ENCODE measurements at places on chromosomes 16 and 17. TPM values are rescaled to one million over a fixed set of nuclear protein-coding genes. Genes with fewer than 3 reads are reported as not detected.

DNA sequence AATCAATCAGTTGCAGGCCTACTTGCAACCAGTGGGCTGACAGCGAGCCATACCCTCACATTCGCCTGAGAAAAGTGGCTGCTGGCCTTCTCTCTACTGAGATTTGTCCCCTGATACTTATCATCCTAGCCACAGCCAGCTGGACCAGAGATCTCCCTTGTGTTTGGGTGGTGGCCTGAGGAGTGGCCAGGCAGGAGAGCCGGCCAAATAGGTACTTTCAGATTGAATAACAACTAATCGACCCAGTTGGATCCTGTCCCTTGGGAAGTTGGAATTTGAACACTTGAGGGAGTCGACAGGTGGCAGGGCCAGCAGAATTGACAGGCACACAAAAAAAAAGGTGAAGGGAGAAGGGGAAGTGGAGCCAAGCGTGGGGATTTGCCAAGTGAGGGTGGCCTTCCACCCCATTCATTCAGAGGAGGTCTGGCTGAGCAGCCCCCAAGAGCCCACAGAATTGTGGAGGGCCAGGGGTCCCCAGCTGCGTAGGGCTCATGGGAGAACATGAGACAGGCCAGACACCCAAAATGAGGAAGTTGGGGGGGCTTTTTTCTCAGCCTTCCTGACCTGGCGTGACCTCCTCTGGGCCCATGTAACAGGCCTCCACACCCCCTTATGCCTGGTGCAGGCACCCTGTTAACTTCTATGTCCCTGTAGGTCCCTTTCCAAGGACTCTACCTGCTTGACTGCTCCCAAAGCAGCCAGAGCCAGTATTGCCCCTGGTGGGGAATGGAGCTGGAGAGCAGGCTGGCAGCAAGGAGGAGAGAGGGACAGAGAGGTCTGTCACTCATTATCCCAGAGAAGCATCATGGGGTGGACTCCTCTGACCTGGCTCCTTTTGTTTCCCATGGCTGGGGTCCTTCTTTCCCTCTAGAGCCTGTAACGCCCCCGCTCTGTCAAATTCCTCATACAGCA lies 2.9 kb upstream of the RANGRF start:
- H3K4me3 ChIP-seq: no peak overlapping the region
- no peaks in the 10 kb centered on the region for H3K27me3 ChIP-seq
- H3K4me1 ChIP-seq: no peaks in the 10 kb centered on the region
- H3K36me3 ChIP-seq: no peaks in the 10 kb centered on the region
- H3K27ac ChIP-seq: no peak overlapping the region

DNA sequence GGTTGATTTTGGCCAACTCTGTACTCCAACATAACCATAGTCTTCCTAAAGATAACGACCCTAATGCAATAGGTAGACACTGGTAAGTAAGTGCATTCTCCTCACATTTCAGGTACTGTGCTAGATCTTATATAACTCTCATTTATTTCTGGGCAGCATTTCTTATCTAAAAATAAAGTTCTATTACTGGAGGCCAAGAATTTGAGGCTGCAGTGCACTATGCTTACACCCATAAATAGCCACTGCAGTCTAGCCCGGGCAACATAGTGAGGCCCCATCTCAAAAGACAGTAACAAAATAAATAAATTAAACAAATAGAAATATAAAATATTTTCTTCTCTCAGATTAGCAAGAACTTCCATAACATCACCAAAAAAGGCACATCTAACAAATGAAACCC lies 12.7 kb downstream of the CLEC3A start:
- no peaks in the 10 kb centered on the region for H3K4me1 ChIP-seq
- no peak overlapping the region for H3K4me3 ChIP-seq
- H3K36me3 ChIP-seq: no peaks in the 10 kb centered on the region
- no peak for DNase-seq
- H3K27me3 ChIP-seq: no peaks in the 10 kb centered on the region

- no peaks in the 10 kb centered on the region for H3K4me1 ChIP-seq
- H3K36me3 ChIP-seq: no peaks in the 10 kb centered on the region
- H3K27ac ChIP-seq: no peak overlapping the region
- no peaks in the 10 kb centered on the region for H3K27me3 ChIP-seq
These were observed 126.2 kb downstream of the MRM1 start for GRCh38 chr17:36727577-36727976.

DNA sequence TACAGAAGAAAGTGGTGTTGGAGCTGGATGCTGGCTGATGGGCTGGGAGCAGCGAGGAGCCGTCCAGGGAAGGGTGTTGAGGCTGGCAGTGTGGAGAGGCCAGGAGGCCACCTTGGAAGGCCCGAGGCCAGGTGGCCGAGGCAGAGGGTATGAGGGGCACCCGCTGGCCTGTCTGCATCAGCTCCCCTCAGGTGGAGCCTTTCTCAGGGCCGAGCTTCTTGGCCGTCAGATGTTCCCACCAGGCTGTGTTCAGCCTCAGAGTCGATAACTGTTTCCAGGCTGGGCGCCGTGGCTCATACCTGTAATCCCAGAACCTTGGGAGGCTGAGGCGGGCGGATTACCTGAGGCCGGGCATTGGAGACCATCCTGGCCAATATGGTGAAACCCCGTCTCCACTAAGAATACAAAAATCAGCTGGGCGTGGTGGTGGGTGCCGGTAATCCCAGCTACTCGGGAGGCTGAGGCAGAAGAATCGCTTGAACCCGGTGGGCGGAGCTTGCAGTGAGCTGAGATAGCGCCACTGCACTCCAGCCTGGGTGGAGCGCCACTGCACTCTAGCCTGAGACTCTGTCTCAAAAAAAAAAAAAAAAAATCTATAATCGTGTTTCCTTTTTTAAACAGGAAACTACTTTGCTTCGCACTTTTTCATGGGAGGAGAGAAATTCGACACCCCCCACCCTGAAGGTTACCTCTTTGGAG lies 25.3 kb downstream of the MGRN1 start:
- H3K27me3 ChIP-seq: no peaks in the 10 kb centered on the region
- no peak overlapping the region for H3K4me3 ChIP-seq
- H3K36me3 ChIP-seq: peaks cover 15% of the 10 kb centered on the region
- H3K4me1 ChIP-seq: peaks cover 5% of the 10 kb centered on the region
- DNase-seq: no peak

DNA sequence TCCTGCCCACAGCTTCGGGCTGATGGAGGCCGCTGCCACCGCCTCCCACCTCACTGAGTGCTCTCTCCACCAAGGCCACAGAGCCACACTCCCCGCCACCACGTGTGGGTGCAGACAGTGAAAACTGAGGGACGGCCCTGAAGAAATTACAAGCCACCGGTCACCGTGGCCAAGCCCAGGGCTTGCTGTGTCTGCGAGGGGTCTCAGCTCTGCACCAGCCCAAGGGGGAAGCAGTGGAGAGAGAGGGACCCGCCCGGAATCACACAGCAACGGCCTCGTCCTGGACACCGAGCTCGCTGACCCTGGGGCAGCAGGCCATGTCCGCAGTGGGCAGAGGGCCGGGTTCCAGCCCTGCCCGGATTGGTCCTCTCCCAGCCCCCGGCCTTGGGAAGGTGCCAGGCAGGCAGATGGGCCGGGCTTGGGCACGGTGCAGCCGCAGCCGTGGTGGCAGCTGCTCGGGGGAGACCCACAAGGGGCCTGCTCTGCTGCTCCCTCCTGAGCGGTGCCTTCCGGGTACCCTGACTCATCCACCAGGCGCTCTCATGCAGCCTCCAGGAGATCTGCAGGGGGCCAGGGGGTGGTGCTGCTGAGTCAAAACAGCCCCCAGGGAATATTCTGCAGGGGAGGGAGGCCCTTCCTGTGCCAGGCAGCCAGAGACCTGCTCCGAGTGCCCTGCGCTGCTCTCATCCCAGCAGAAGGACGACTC lies 52.0 kb downstream of the CBFA2T3 start:
- H3K36me3 ChIP-seq: no peaks in the 10 kb centered on the region
- no peak overlapping the region for H3K27ac ChIP-seq
- H3K4me3 ChIP-seq: no peak overlapping the region
- no peaks in the 10 kb centered on the region for H3K27me3 ChIP-seq

- H3K36me3 ChIP-seq: no peaks in the 10 kb centered on the region
- H3K27ac ChIP-seq: no peak overlapping the region
- DNase-seq: peak; percentile 39
- no peaks in the 10 kb centered on the region for H3K27me3 ChIP-seq
- no peak overlapping the region for H3K4me3 ChIP-seq
These were observed 983.9 kb upstream of the EEF2KMT start for GRCh38 chr16:6081320-6081976.

DNA sequence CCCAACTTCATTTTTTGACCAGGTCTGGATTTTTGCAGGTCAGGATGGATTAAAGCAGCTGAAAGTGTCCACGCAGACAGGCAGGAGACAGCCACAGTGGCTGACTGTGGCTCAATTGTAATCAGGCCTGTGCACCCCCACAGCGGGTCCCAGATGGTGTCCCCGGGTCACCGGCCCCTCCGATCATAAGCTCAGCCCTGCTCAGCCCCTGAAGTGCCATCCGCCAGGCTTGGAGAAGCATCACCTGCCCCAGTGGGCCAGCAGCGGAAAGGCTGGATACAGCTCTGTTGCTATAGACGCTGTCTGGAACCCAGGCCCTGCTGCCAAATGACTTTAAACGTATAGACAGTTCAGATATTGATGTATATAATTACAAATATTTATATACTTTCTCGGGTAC lies 60.6 kb downstream of the RPH3AL start:
- no peak for DNase-seq
- no peaks in the 10 kb centered on the region for H3K27me3 ChIP-seq
- H3K36me3 ChIP-seq: peaks cover 3% of the 10 kb centered on the region
- H3K4me1 ChIP-seq: no peaks in the 10 kb centered on the region
- H3K4me3 ChIP-seq: no peak overlapping the region
- no peak overlapping the region for H3K27ac ChIP-seq

GRCh38 chr17:11901931-11902330 lies 95.3 kb downstream of the ZNF18 start:
- no peak overlapping the region for H3K4me3 ChIP-seq
- no peaks in the 10 kb centered on the region for H3K36me3 ChIP-seq
- H3K4me1 ChIP-seq: no peaks in the 10 kb centered on the region
- H3K27ac ChIP-seq: no peak overlapping the region
- no peak for DNase-seq

DNA sequence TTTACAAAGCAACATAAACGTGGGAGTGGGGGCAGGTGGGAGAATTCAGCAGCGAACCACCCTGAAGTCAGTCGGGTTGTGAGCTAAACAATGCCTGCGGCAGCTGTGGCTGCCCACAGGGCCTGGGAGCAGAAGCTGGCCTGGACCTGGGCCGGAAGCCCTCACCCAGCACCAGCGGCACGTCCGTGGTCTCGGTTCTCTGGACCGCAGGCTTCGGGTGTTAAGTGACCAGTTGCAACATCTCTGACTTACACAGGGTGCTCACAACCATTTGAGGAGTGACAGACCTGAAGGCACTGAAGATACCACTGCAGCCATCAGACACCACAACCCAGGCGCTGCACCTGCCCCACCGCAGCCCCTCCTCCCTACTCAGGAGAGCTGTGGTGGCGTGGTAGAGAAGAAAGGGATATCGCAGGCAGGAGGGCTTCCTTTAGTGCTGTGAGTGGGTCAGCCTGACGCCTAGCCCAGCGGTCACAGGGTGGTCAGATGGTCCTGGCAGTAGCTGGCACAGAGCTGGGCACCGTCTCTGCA lies 33.8 kb downstream of the CBFA2T3 start:
- H3K27ac ChIP-seq: no peak overlapping the region
- DNase-seq: no peak
- no peaks in the 10 kb centered on the region for H3K36me3 ChIP-seq
- no peak overlapping the region for H3K4me3 ChIP-seq
- no peaks in the 10 kb centered on the region for H3K4me1 ChIP-seq

DNA sequence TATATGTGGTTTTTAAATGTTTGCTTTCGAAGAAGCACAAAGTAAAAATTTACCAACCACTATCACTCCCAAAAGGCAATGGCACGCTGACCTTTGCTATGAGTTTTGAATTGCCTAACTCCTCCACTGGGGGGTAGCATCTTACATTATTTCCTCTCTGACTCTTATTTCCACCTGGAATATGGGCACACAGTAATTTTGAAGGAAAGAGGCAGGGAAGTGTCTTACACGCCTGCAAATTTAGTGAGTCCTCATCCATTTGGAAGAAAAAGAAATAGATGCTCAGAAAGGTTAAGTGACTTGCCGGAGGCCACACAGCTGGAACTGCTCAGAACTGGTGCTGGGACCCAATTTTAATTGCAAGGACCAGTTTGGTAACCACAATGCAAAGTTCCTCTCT lies 29.9 kb upstream of the IRX6 start:
- H3K4me1 ChIP-seq: no peaks in the 10 kb centered on the region
- no peak overlapping the region for H3K4me3 ChIP-seq
- no peaks in the 10 kb centered on the region for H3K36me3 ChIP-seq
- no peak overlapping the region for H3K27ac ChIP-seq
- DNase-seq: no peak

The SYCE1L gene
- polyA plus RNA-seq: 4.7 TPM

The SEPTIN12 gene
- not detected for polyA plus RNA-seq
